Kidney epithelial cell (primary cell): ENCODE measurements at places on chromosomes 16 and 17.
A peak's percentile ranks its signal among the peaks of the same experiment; 100 is the strongest.

DNA sequence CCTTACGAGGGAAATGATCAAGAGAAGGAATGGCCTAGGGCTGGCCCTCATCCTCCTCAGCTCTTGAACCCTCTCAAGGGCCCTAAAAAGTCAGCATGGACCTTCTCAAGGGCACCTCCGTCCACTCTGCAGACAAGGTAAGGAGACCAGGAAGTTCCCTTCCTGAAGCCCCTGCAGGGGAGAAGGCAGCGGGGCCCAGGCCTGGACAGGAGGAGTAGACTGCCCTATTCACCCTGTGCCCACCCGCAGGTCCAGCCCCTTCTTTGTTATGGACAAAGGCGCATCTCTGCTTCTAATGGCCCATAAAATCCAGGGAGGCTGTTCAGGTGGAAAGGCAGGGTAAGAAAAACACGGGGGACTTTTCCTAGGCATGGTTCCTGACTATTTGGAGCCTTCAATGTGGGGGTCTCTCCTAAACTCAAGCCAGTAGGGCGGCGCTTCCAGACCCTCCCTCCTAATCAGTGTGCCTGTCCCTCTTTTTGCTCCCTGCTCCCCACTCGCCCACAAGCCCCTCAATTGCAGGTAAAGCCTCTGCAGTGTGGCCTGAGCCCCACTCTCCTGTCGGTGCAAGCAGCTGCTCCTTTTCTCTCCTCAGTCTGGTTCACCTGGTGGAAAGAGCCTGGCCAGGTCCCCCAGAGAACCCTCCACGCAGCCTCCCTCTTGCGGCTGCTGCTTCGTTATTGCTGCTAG, 28.2 kb downstream of the AXIN2 start:
- no peak for DNase-seq

DNA sequence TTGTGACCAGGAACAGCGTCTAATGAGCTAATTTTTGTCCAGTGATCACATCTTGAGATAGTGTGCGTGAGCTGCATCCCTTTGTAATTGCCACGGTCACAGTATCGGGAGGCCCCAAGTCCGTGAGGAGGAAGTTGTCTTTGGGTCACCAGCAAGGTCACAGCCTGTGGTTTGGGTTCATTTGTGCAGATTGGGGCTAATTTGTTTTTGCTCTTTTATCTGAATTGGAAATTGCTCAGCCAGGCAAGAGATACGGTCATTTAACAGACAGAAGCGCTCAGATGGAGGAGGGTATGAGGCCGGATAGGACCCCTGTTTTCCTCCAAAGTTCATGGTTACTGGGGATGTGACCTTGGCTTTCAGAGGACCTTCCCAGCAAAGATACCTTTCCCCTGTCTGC, 174.1 kb downstream of the SNX29 start:
- no peak for DNase-seq

GRCh38 chr17:68199837-68200688, 47.8 kb upstream of the AMZ2 start:
- DNase-seq, result no peak

- no peak for DNase-seq
Observed at GRCh38 chr17:35774499-35774898, 13.8 kb downstream of the C17orf50 start.

DNA sequence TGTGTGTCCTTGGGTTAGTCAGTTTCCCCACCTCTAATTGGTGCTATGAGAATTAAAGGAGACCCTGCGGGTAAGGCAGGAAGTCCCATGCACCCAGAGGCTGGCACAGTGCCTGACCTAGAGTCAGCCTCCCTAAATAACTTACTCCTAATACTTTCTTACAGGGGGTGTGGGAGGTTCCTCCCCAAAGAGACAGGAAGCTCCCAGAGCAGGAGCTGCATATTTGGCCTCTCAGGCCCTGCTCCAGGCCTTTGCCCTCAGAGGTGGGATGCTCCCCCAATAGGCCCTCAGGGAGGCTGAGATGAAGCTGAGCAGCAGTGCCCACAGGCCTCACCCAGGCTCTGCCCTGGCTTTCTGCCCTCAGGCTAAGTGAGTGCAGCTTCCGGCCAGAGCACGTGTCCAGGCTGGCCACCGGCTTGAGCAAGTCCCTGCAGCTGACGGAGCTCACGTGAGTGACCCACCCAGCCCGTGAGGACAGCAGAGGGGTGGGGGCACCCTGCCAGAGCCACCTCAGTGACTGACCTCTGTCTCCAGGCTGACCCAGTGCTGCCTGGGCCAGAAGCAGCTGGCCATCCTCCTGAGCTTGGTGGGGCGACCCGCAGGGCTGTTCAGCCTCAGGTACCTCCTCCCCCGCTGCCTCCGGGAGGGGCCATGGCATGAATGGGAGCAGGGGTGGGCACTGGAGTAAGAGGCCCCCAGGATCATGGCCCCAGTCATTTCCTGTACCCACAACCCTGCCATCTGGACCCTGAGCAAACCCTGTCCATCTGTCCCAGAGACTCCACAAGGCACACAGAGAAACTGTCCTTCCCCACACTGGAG, 31.1 kb upstream of the CPNE2 start:
- DNase-seq, result no peak

- DNase-seq, result peak; percentile 81
Observed at GRCh38 chr17:869567-870525, 87.7 kb downstream of the MRM3 start.

DNA sequence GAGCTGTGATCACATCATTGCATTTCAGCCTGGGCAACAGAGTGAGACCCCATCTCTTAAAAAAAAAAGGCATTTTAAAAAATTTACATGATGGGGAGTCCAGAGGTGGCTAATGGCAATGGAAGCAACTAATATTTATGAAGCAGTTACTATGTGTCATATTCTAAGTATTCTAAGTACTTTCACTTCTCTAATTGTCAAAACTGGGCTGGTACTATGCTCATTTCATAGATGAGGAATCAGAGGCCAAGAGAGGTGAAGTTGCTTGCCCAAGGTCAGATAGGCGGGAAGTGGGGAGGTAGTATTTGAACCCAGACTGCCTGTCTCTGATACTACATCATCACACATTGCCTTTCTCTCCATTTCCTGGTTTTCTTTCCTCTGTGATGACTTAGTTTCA, 50.7 kb downstream of the SLC5A11 start:
- DNase-seq, result no peak

DNA sequence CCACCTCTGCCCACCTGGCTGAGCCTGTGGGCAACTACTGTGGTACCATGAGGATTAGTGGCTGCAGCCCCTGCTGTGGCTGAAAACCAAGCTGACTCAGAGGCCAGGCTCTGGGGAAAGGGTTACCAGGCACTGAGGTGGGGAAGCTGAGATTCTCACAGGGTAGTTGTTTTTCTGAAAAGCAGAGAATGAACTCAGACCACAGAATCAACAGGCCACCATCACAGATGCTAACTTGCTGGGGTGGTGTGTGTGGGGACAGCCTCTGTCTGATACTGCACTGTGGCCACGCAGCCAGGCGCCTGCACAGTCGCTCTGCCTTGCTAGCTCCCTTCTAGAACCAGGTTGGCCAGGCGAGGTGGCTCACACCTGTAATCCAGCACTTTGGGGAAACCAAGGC, 28.8 kb downstream of the NPLOC4 start:
- no peak for DNase-seq

DNA sequence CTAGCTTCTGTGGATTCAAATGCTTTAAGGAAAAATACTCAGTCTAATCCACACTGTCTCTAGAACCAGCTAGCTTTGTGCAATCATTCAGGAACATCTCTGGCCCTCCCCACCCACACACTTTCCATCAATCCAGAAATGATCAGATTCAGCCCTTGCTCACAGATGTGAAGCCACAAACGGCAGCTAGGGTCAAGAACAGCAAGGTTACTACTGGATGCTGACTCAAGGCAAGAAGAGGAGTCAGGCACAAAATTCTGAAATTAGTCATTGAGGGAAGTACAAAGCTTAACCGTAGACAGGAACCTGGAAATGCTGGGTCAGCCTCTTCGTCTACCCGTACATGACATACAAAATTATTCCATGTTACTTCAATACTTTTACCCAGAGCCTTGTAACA, 174.6 kb downstream of the CDH13 start:
- peak; percentile 1 for DNase-seq

GRCh38 chr17:73170324-73170723, 5.5 kb downstream of the SSTR2 start:
- DNase-seq, result no peak

DNA sequence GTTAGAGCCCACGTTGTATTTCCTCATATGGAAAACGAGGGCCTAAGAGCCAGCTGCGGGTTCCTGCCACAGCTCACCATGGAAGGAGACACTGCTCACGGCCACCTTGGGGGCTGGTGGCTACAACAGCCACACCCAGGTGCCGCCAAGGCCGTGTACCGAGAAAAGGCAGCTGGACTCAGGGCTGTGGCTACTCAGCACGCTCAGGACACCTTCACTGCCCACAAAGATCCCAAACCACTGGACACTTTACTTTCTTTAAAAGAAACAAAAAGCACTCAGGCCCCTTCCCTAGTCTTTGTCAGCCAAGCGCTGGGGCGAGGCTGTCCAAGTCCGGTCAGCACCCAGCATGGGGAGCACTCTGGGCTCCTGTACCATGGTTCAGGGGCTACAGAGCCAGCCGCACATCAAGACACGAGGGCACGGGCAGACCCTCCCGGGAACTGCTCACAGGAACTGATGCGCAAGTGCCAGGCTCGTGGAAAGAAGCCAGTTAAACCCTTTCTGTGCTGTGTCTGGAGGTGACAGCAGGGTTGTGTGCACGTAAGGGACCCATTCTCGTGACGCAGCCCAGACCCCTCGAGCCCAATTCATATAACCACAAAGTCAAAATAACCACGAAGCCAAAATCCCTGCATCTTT, 18.5 kb downstream of the SLC16A3 start:
- no peak for DNase-seq

- DNase-seq, result no peak
Observed at GRCh38 chr16:28210979-28211588, 681 bp downstream of the XPO6 start.

DNA sequence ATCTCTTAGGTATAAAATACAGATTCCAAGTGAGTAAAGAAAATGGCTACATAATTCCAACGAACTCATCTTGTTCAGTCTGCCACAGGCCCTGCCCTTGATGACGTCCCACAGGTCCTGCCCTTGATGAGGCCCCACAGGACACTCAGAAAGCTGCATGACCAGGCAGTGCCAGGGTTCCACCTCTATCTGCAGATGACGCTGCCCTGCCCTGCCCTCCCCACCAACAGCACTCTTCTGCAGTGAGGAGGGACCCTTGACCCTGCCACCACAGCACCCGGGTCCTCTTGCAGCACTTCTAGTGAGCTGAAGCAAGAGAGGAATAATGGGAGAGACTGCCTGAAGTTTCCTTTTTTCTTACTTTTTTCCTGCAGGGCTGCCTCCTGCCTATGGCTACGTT, 118.4 kb downstream of the VPS53 start:
- no peak for DNase-seq

GRCh38 chr17:6969323-6969726, 26.5 kb upstream of the ALOX12 start:
- no peak for DNase-seq

DNA sequence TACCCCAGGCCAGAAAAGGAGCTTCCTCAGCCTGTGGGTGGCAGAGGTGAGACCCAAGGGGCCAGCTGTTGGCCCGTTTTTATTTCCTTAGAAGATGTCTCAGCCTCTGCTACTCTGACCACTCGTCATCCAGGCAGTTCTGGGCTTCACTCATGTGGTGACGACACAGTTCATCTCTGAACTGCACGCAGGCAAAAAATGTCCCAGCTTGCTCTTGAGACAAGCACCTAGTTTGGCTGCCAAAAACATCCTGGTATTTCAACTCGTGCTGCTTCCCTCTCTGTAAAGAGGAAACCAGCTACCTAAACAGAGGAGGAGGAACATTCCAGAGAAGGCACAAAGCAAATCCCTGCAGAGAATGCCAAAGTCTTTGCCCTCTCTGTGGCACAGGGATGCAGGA, 125.7 kb downstream of the XYLT1 start:
- no peak for DNase-seq

GRCh38 chr17:37699285-37699973, 45.4 kb downstream of the HNF1B start:
- DNase-seq, result no peak

- DNase-seq, result no peak
Observed at GRCh38 chr17:49873466-49873865, 25.6 kb upstream of the TAC4 start.

DNA sequence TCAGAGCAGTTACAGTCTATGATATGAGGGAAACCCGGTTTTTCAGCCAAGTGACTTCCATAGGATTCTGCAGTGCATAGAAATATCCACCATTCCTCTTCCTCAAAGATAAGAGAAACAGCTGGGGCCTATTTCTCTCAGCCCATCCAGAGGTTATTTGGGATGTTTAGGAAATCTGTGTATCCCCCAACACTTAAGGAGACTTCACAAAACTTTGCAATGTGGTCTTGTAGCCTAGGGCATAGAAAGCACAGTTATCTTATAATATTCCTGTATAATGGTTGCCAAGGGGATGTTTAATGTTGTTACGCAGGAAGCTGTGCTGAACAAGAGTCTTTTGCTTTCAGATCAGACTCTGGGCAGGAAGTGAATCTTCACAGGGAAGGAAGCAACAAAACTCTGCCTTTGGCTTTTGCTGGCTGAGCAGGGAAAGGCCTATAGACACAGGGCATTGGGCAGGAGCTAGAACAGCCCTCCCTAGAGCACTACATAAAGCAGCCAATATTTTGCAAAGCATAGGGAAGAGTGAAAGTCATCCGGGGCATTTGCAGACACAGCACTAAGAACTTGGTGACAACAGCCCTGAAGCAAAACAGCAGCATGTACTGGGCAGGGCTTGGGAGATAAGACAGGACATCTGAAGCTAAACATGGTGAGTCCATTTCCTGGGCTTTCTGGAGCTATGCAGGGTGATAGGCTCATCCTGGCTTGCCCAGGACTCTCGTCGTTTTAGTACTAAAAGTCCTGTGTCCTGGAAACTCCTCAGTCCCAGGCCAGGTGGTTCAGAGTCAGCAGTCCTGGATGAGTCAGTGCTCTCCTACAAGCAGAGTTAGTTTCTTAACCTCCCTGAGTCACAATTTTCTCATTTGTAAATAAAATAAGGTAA, 18.7 kb upstream of the BEAN1 start:
- DNase-seq, result peak; percentile 88

- no peak for DNase-seq
Observed at GRCh38 chr16:17223576-17223975, 247.2 kb downstream of the XYLT1 start.

DNA sequence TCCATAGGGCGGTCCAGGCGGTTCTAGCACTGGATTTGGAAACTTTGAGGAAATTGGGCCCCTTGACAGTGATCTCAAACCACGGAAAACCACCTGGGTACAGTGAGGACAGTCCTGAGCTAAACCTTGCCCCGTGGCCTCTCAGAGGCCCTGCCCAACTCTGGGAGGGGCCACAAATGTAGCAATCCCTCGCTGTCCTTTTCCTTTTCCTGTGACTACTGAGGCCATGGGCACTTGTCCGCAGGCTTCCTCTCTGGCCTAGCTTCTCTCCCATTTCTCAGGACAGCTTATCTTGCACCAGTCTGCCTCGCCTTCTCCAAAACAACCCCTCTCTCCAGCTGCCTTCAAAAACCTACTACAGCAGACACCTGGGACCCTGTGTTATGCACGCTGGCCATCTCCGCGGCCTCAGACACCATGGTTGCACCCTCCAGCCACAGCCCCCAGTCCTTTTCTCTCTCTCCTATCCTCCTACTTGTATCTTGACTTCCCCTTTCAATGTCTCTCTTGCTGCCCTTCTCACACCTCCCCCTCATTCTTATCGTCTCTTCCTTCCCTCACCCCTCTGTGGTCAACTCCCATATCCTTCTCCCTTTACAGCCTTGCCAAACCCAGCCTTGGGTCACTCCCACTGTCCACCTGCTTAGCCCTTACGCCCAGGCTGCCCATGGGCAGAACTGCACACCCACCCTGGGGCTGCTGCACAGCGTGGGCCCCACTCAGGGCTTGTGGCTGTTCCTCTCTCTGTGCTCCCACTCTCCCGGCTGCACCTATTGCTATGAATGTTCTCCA, 7.6 kb downstream of the SCPEP1 start:
- no peak for DNase-seq
